ENCODE measurements at places on chromosomes 12 and 14. TPM values are rescaled to one million over a fixed set of nuclear protein-coding genes. Genes with fewer than 3 reads are reported as not detected.

GRCh38 chr14:32825058-32825457, 113.6 kb upstream of the NPAS3 start:
- H3K27me3 ChIP-seq, result no peaks in the 10 kb centered on the region
- H3K36me3 ChIP-seq, result no peaks in the 10 kb centered on the region
- no peak for DNase-seq
- no peak overlapping the region for H3K4me3 ChIP-seq
- H3K4me1 ChIP-seq, result no peaks in the 10 kb centered on the region
- no peak overlapping the region for H3K27ac ChIP-seq

Gene CMA1
- total RNA-seq, result not detected

DNA sequence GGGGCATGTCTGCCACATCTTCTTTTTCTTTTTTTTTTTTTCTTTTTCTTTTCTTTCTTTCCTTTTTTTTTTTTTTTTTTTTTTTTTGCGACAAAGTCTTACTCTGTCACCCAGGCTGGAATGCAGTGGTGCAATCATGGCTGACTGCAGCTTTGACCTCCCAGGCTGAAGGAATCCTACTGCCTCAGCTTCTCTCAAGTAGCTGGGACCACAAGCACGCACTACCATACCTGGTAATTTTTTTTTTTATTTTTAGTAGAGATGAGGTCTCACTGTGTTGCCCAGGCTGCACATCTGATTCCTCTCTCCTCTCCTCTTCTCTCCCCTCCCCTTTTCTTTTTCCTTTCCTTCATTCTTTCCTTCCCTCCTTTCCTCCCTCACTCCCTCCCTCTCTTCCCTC, 18.5 kb downstream of the SLC15A5 start:
- H3K27me3 ChIP-seq, result no peaks in the 10 kb centered on the region
- H3K4me3 ChIP-seq, result no peak overlapping the region
- DNase-seq, result no peak
- H3K36me3 ChIP-seq, result no peaks in the 10 kb centered on the region
- no peaks in the 10 kb centered on the region for H3K4me1 ChIP-seq
- H3K27ac ChIP-seq, result no peak overlapping the region

DNA sequence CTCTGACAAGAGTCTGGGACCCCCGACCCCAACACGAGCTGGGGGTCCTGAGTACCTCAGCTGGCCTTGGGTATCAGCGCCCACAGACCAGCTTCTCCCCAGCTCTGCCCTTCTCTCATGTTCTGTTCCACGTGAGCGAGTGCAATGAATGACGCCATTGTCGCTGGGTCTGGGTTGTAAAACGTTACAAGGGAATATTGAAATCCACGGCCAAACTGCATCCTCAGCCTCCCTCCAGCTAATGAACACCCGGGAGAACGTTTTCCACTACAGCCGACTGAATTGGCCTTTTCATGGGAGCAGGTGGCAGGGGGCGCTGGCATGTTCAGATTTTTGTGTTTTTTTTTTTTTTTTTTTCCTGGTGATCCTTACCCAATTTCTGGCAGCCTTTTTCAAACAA, 34.7 kb downstream of the TBX5 start:
- H3K36me3 ChIP-seq, result no peaks in the 10 kb centered on the region
- no peaks in the 10 kb centered on the region for H3K4me1 ChIP-seq
- no peak for DNase-seq

Gene DBX2
- not detected for total RNA-seq

GRCh38 chr12:45200491-45201043, 15.3 kb upstream of the ANO6 start:
- no peak overlapping the region for H3K27ac ChIP-seq
- H3K36me3 ChIP-seq, result no peaks in the 10 kb centered on the region
- H3K27me3 ChIP-seq, result no peaks in the 10 kb centered on the region
- H3K4me3 ChIP-seq, result no peak overlapping the region
- DNase-seq, result no peak

Gene PRH2
- total RNA-seq, result not detected

Gene CLEC4E
- total RNA-seq, result not detected

DNA sequence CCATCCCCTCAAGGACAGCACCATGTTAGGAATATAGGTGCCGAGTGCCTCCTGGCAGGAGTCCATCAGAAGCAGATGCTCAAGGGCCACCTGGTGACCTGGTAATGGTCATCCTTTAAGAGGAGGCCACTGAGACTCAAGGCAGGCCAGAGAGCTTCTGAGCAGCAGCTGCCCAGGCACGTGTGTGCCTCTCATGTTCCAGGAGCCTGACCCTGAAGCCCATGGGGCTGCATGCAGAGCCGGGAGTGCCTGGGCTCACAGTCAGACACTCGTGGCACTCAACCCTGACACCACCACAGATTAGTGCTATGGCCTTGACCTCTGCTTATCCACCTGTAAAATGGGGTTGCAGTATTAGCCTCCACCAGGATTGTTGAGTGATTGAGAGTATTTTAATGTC, 45.6 kb downstream of the C14orf132 start:
- DNase-seq, result no peak
- no peaks in the 10 kb centered on the region for H3K27me3 ChIP-seq
- no peak overlapping the region for H3K4me3 ChIP-seq
- H3K36me3 ChIP-seq, result peaks cover 22% of the 10 kb centered on the region
- H3K4me1 ChIP-seq, result peaks cover 34% of the 10 kb centered on the region

Gene KRT78
- total RNA-seq, result not detected

GRCh38 chr14:70822530-70823185, 13.3 kb upstream of the MAP3K9 start:
- H3K27ac ChIP-seq, result peak overlapping the region; percentile 55
- no peaks in the 10 kb centered on the region for H3K27me3 ChIP-seq
- H3K4me3 ChIP-seq, result peak overlapping the region; percentile 78
- H3K4me1 ChIP-seq, result peaks cover 11% of the 10 kb centered on the region
- peak; percentile 81 for DNase-seq

Gene TAS2R20
- 5.4 TPM for total RNA-seq

DNA sequence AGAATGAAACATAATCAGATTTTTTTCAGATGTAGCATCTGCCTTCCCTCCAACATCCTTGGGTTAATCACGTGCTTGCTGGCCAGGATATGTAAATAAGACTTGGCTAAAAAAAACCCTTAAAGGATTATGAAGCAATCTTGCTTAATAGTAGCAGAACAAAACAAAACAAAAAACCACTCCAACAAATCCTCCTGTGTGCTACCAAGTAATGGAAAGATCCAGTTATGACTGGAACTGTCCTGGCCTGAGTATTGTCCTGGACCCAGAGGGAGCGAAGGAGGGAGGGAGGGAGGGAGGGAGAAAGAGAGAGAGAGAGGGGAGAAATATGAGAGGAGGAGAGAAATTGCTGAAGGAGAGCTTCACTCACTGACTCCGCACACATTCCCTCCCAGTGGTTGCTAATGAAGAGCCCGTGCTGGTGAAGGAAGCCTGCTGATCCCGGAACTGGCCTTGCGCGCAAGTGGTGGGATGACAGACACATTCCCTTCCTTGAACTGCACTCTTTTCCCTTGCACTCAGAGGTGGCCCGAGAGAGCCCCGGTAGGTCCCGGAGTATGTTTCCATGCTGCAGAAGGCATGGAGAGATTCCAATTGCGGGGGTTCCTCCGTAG, 57.2 kb downstream of the HMGA2 start:
- peak overlapping the region; percentile 70 for H3K4me3 ChIP-seq
- peaks cover 95% of the 10 kb centered on the region for H3K4me1 ChIP-seq
- no peaks in the 10 kb centered on the region for H3K27me3 ChIP-seq
- H3K36me3 ChIP-seq, result peaks cover 37% of the 10 kb centered on the region
- peak; percentile 79 for DNase-seq

DNA sequence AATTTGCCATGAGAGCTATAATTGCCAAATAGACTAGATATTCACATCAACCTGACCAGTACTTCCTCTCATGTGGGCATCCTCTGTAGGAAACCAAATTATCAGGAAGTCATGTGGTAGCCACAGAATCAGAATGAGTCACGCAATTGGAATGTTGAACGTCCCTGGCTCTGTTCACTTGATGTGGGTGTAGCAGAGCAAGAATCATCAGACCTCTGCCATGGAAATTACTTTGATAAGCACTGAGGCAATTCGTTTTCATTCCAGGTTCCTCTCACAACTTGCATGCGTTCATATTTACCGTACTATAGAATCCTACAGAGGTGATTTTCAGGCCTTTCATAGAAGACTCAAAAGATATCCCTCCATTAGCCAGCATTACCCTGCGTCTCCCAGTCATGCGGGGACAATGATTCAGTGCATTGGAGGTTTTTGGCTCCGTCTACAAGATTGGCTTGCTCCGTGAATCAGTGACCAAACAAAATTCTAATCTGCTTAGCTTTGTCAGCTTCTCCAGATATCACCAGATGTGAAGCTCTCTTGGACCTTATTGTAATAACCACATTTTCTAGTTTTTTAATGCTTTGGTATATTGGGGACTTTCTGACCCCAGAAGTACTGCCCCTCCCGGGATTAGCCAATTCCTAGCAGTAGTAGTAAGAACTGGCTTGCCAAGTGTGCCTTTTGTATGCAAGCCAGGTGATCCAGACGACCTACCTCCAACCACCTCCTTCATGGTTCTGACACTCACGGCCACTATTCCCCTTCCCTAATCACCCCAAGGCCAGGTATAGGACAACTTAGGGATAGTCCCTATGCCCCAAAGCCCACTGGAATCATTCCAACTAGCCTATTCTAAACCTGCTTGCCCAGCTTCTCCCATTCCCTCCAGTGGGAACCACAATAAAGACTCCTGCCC, 133.4 kb downstream of the KICS2 start:
- peak overlapping the region; percentile 89 for H3K27ac ChIP-seq
- peak; percentile 49 for DNase-seq
- H3K36me3 ChIP-seq, result peaks cover 7% of the 10 kb centered on the region
- H3K4me3 ChIP-seq, result peak overlapping the region; percentile 52

DNA sequence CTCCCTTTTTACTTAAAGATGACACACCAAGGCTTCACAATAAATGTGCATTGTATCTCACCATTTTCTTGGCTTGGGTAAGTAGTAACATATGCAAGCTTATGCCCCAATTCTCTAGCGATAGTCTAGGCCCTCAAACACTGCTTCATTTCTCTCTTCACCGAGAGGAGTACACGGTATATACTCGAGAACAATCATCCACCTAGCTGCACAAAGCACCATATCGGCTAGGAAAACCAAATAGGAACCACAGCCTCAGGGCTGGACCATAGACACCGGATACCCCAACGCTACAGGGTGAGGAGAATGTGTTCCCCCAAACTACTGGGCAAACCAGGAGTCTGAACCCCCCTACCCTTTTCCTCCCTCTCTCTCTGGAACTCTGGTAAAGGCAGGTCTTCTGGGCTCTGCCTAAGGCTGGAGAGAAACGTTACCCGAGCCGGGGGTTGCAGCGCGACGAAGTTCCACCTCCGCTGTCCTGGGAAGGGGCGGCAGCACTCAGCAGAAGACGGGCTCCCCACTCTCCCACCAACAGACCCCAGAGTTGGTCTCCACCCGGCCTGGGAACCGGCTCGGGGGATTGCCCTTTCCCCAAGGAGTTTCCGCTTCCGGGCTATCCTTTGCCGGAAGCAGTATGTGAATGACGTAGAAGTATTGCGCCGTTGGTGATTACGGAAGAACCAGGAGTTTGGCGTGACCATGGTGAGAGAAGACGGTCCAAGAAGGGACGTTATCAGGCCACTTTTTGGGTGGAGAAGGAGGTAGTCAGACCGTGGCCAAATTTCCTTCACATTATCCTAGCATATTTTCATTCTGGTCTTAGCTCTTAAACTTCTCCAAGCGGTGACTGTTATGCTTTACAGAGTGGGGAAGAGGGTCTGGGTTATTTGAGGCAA, at the start of the genes AREL1 and FCF1:
TSS of gene AREL1 (minus strand) at position 582 of the 896 bp plus-strand sequence. CDS start 27,465 bp downstream, outside the sequence.
TSS of gene FCF1 (plus strand) at position 646 of the 896 bp plus-strand sequence. CDS start at position 700, 54 bp downstream.
- peaks cover 26% of the 10 kb centered on the region for H3K36me3 ChIP-seq
- peaks cover 20% of the 10 kb centered on the region for H3K4me1 ChIP-seq
- peak within 1 kb of the TSS; percentile 96 for H3K4me3 ChIP-seq
- no peaks in the 10 kb centered on the region for H3K27me3 ChIP-seq

DNA sequence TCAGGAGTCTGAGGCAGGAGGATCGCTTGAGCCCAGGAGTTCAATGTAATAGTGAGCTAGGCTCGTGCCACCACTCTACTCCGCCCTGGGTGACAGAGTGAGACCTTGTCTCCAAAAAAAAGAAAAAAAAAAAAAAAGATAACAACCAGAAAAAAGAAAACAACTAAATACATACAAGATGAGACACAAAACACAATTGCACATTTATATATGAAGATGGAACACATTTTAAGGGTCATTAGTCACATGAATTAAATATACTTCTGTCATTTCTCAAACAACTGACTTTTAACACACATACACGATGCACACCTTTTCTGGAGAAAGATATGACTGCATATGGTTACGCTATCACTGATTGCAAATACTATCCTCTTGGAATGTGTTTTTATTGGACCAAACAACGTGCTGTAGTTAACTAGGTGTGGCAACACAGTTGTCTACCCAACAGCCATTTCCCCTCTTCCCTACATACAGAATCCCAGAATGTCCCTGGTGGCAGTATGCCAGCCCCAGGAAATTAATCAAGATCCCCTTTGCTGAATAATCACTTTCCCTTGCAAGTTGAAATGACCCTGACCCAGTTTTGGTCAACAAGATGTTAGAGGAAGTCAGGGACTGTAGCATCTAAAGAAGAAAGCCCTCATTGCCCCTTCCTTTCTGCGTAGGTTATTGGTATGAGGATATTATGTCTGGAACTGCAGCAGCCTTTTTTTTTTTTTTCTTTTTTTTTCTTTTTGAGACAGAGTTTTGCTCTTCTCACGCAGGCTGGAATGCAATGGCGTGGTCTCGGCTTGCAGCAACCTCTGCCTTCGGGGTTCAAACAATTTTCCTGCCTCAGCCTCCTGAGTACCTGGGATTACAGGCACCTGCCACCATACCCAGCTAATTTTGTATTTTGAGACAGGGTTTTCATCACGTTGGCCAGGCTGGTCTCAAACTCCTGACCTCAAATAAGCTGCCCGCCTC, 5.6 kb upstream of the MYL6B start:
- no peak for DNase-seq
- peaks cover 11% of the 10 kb centered on the region for H3K4me1 ChIP-seq
- no peaks in the 10 kb centered on the region for H3K27me3 ChIP-seq
- H3K27ac ChIP-seq, result no peak overlapping the region

DNA sequence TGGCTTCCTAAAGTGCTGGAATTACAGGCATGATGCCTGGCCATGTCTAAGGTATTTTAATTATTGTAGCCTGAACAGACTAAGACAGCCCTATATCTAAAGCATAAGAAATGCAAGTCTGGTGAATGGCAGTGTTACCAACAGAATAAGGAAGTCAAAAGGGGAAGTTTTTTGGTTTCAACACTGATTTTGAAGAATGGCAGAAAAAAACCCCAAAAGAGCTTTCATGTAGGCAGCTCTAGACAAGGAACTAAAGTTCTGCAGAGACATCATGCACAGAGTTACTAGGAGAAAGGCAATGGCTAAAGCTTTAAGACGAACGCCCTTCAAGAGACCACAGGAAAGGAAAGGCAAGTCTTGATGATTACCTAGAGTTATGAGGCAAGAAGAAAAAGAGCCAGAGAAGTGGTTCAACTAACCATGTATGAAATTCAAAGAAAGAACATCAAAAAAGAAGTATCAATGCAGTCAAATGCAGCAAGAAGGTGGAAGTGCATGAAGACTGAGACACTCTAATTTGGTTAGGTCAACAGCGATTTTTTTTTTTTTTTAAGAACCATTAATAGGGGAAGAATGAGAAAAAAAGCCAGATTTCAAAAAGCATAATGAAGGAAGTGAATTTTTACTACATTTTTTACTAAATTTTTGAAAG, 50.8 kb downstream of the RPS6KA5 start:
- H3K27ac ChIP-seq, result no peak overlapping the region
- H3K4me1 ChIP-seq, result no peaks in the 10 kb centered on the region
- H3K36me3 ChIP-seq, result no peaks in the 10 kb centered on the region
- H3K27me3 ChIP-seq, result no peaks in the 10 kb centered on the region
